ENCODE measurements at places on chromosomes 5 and 9. TPM values are rescaled to one million over a fixed set of nuclear protein-coding genes. Genes with fewer than 3 reads are reported as not detected.

The ANKRD34B gene
- not detected for total RNA-seq

The SETX gene
- total RNA-seq: 49.6 TPM

The SLC45A2 gene
- not detected for total RNA-seq

The GGTA1 gene
- 0.12 TPM for total RNA-seq

The CDX1 gene
- total RNA-seq: not detected

The DAB2IP gene
- total RNA-seq: 0.05 TPM

The MAPKAP1 gene
- total RNA-seq: 108 TPM

- DNase-seq: no peak
These were observed 160.8 kb downstream of the DAB2IP start for GRCh38 chr9:121812159-121812735.

GRCh38 chr5:1344975-1345838 lies at the start of gene CLPTM1L:
Gene CLPTM1L (minus strand): TSS chr5:1345099. CDS start chr5:1344841, 258 bp downstream.
- peak; percentile 87 for DNase-seq

DNA sequence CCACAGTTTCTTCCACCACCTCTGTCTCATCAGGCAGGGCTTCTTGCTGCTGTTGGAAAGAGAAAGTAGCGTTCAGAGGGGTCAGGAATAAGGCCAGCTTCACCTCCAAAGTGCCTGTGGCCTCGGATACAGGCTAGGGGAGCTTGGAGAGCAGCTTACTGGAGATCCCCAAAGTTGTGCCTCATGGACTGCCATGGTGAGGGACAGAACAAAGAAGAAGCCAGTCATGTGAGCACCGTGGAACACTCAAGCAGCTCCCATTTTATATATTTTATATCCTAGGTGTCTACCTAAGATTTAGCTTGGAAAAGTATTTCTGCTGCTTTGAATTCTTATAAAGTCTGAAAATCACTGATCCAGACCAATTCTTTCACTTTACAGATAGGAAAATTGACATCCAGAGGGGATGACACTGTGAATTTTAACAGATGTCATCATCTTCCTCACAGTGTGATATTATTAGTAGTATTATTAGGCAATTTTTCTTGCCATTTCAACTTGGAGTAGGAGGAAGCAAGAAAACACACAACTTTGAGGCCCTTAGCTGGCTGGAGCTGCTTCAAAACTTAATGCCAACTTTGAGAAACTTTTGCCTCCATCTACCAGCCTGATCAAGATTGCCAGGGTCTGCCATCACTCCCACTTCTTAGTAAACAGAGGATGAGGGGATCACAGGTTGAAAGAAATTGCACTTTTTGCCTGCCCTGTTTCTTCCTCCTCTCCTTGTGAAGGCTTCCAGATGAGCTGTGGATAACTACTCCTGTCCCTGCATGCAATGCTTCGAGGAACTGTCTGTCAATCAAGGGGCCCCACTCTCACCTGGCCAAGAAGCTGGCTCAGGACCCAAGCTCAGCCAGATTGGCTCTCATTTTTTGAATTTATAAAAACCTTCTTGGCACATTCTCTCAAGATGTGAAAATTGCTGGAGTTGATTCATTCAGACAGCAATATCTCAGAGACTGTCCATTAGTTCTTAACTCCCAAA lies 11.8 kb downstream of the SPARC start:
- DNase-seq: no peak

GRCh38 chr9:75907329-75907728 lies 16.9 kb downstream of the PCSK5 start:
- DNase-seq: no peak

DNA sequence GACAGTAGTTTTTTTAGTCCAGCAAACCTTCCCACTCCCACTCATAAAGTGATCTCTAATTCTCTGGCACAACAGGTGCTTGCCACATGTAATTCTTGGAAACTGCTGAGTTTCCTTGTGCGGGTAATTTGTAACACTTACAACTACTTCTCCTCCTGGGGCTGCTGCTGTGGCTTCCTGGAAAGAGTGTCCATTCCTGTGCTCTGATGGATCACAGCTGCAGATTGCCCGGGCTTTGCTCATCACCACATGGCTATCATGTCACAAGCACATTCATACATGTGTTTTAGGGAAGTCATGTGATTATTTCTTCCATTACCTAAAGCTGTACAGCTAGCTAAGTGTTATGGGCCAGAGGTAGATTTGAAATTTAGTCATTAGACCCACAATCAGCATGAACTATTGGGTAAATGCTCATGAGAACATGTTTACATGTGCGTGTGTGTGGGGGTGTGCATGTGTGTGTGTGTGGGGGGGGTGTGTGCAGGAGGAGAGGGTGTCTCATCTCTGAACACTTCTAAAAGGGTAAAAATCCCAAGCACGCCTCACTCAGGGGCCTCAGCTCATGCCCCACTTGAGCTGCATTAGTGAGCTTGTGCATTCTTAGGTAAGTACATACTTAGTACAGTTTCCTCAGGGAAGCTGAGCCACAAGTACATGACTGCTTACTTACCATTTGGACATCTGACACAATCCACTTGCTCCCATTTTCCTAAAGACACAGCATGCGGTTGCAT lies 118.1 kb upstream of the CCDC112 start:
- no peak for DNase-seq

- no peak for DNase-seq
These were observed 129.2 kb downstream of the ZDHHC21 start for GRCh38 chr9:14563902-14564624.

- DNase-seq: no peak
These were observed 8.3 kb upstream of the AFF4 start for GRCh38 chr5:132971483-132972435.

- DNase-seq: no peak
These were observed 188.7 kb downstream of the FBXL17 start for GRCh38 chr5:108193021-108193795.

DNA sequence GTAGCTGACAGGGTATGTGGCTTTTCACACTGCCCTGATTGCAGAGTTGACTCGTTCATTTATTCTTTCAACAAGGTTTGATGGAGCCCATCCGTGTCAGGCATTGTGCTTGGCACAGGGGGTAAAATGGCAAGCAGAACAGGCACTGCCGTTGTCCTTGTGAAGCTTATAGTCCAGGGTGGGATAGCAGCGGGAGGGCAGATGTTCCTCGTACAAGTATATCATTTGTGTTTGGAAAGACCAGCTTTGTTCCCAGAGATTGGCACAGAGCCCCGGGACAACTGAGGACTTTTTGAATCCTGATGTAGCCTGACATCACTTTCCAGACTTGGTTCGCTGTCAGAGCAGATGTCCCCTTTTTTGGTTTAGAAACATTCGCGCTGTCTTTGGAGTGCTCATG lies 50.9 kb downstream of the MVB12B start:
- no peak for DNase-seq

DNA sequence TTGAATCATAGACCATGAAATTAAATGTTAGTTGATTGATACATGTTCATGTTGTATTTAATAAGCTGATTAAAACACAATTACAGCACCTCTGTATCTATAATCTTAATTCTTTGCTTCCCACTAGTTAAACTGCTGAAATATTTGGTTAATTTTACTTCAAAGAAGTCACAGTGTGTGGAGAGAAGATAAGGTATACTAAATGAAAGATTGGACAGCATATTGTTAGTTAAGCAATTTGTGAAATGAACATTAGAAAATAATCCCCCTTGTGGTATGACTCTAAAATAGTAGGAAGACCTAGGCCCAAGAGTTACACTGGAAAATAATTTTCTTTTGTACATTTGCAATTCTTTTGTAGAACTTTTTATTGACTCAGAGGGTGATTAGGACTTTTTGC lies 30.3 kb downstream of the MAN2A1 start:
- no peak for DNase-seq

DNA sequence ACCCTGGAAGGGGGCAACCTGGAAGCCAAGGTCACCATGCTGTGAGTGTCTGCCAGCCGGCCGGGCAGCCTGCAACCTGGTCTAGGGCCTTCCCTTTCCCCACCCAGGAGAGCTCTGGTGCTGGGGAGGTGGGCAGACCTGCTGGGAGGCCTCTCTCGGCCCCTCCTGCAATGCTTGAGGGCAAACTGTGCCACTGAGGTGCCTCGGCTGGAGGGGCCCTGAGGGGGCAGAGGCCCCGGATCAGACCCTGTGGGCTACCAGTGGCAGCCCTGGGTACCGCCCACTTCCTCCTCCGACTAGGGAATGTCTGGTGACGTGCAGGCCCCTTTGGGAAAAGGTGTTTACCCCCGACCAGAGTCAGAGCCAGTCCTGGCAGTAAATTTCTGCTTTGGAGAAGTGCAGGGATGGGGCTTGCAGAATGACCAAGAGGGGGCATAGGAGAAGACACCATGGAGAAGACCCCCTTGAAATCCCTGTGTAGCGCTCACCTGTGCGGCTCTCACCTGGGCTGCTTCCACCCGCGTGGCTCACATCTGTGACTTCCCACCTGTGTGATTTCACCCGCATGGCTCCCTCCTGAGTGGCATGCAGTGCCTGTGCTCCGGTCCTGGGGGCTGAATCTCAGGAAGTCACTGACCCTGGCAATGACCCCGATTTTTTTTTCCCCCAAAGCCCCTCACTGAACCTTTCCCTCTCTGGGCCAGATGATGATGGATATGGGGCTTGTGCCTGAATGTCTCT lies 1.1 kb downstream of the LCN1 start:
- no peak for DNase-seq

- DNase-seq: no peak
These were observed 207.0 kb downstream of the CSNK1G3 start for GRCh38 chr5:123719004-123719403.

DNA sequence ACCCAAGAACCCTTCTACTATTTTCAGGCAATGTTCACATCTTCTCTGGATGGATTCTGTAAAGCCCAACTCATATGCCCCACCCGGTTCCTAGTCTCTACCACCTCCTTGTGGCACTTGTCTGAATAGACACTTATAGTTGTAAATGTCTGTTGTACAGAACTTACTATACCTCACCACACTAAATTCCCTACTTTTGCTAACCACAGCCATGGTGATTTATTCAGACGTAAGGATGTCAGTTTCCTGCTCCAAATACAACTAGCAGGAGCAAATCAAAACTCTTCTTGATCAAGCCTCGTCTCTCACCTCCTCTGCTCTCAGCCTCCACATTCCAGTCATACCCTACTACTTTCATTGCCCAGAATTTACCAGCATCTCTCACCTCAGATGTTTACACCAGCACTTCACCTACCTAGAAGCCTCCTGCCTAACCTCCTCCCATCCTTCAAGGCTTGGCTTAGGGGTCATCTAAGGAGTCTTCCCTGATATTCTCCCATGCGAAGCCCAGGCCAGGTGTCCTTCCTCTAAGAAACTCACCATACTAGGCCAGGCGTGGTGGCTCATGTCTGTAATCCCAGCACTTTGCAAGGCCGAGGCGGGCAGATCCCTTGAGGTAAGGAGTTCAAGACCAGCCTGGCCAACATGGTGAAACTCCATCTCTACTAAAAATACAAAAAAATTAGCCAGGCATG lies 75.5 kb downstream of the MAPKAP1 start:
- peak; percentile 14 for DNase-seq

- peak; percentile 4 for DNase-seq
These were observed 249.6 kb downstream of the PIK3R1 start for GRCh38 chr5:68465133-68465532.

DNA sequence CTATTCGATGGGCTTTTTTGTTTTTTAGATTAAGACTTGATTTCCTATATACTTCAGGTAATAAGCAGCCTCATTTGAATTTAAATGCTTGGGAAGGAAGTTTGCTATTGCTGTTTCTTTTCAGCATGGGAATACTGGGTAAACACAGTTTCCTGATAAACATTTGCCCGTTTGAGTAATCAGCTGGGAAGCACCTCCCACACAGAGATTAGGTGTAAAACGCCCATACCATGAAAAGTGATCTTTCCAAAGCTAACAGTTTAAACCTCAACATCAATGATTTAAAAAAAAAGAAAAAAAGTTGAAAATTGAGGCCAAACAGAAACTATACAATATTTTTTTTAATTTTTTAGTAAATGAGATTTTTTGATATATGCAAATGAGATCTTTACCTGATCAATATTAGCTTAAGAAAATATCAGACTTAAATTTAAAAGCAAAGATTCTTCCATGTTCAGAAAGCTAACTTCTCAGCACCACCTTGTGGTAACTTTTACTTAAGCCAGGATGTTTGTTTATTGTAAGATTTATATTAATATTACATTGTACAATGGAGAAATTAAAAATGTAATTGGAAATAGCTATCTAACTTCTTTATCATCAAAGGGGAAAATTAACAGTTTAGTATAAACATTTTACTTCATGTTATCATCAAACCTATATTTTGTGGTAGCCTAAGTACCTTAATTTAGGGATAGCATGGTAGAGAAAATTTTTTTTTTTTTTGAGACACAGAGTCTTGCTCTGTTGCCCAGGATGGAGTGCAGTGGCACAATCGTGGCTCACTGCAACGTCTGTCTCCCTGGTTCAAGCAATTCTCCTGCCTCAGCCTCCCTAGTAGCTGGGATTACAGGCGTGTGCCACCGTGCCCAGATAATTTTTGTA lies 39.8 kb downstream of the F2RL2 start:
- DNase-seq: no peak

DNA sequence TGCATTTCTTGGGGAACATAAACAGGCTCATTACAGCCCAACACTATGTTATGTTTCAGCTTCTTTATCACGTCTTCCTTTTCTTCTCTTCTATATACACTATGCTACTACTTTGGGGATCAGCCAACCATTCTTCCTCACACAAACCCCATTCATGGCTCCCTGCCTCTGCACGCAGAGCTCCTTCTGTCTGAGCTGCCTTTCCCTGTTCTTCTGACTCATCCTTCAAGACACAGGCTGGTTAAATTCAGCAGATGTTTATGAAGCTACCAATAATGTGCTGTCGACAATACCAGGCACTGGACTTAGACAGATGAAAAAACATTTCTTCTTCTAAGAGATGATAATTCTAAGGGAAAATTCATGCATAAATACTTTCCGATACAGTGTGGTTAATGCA lies 102.5 kb upstream of the TXNDC8 start:
- DNase-seq: no peak

GRCh38 chr5:10885026-10885425 lies 124.0 kb upstream of the DAP start:
- no peak for DNase-seq

DNA sequence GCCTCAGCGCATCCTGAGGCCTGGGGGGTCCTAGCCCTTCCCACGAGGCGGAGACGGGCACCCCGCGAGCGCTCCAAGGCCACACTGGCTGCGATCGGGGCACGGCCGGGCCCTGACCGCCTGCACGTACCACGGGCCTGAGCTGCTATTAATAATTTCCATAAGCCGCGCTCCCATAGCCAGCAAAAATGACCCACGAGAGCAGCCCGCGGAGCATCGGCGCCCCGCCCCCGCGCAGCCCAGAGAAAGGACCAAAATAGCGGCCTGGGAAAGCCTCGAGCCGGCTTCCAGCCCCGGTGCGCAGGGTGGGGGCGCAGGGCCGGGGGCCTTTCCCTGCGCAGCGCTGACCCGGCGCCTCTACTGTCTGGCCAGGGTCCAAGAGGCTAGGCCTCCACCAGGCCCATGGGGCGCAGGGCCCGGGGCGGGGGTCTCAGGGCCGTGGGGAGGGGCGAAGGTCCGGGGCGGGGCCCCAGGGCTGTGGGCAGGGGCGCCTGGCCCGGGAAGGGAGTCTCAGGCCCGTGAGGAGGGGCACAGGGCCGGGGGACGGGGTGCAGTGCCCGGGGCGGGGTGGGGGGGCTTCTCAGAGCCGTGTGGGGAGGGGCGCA lies 54.4 kb downstream of the EXD3 start:
- DNase-seq: no peak

Data from activated T-helper 1 cell treated with anti-CD3 and anti-CD28 coated beads, Interleukin-12 subunit alpha, Interleukin-12 subunit beta, Interleukin-2, Interleukin-4 antibody, amounts not matched to agents 30 ng/mL and 10 ng/mL and 1 ng/mL, durations not matched to agents 14 hours and 24 hours and 36 hours (primary cell).